ENCODE measurements at places on chromosomes 2 and 18. TPM values are rescaled to one million over a fixed set of nuclear protein-coding genes. Genes with fewer than 3 reads are reported as not detected.

DNA sequence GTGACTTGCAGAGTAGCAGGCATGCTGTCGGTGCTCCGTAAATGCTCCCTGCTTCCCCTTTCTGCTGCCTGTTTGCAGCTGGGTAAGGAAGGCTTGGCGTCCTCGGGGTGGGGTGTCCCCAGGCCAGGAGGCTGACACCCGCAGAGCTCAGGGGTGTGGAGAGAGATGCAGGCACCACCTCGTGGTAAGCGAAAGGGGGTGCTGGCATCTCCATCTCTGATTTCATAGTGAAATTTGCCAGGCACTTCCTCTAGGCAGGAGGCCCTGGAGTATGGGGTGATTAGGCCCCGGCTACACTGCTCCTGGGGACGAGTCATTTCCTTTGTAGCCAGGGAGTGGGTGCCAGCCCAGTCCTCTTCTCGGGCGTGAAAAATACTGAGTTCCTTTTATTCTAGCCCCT is 160.4 kb downstream of the KLHL29 start:
- no peak overlapping the region for H3K27ac ChIP-seq
- no peaks in the 10 kb centered on the region for H3K4me1 ChIP-seq
- H3K36me3 ChIP-seq, result no peaks in the 10 kb centered on the region
- DNase-seq, result no peak

The ANKRD30B gene
- not detected for total RNA-seq

DNA sequence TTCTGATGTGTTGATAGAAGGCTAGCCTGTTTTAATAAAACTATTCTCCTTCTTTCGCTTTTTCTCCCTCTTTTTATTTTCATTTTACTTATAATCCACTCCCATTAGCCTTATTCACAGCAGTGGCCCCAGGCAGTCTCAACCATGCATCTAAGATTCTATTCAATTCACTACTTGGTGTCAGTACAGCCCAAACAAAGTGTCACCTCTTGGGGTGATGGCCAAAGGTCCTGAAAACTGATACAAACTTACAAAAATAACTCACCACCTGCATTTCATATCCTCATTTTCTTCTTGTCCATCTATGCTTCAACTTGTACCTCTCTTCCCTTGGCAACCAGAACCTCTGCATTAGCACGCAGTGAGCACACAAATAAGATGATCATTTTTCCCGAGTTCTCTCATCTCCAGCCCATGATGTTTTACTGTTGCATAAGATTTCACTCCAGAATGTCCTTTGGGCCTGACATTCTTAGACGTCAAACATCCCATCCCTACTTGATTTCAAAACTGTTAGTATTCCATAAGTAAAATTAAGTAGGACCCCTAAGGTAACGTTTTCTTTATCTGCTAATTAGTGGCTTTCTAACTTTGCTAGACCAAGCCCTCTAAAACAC is 559.3 kb upstream of the TNP1 start:
- no peaks in the 10 kb centered on the region for H3K36me3 ChIP-seq
- no peak overlapping the region for H3K4me3 ChIP-seq
- no peaks in the 10 kb centered on the region for H3K4me1 ChIP-seq
- no peak for DNase-seq
- no peak overlapping the region for H3K27ac ChIP-seq

GRCh38 chr2:168584911-168585310 is 128.8 kb downstream of the CERS6 start:
- DNase-seq, result no peak
- peaks cover 5% of the 10 kb centered on the region for H3K4me1 ChIP-seq
- H3K36me3 ChIP-seq, result no peaks in the 10 kb centered on the region
- H3K27me3 ChIP-seq, result no peaks in the 10 kb centered on the region
- H3K4me3 ChIP-seq, result no peak overlapping the region
- H3K27ac ChIP-seq, result no peak overlapping the region

DNA sequence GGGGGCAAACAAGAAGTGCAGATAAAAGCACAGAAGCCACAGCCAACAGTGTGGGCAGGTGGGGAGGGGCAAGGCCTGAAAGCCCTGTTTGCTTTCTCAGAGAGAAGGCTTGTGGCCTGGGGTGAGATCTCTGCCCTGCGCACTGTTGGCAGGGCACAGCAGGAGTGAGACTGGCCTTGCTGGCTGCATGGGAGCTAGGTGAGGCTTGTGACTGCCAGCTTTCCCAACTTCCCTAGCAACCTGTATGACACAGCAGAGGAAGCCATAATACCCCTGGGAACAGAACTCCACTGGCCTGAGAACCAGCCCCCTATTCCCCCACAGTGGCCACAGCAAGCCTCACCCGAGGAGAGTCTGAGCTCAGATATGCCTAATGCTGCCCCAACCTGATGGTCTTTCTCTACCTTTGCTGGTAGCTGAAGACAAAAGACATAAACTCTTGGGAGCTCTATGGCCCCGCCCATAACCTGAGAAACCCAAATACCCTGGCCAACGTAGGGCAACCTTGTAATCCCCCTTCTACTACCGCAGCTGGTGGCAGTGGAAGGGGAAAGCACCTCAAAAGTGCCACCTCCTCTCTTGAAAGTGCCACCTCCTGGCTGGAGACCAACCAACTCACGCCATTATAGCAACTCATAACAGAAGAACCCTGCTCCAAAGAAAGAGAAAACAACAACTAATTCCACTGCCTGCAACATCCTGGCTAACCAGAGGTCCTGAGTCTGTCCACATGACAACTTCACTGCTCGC is 44.4 kb downstream of the LCT start:
- no peak overlapping the region for H3K27ac ChIP-seq
- no peaks in the 10 kb centered on the region for H3K27me3 ChIP-seq
- peaks cover 14% of the 10 kb centered on the region for H3K4me1 ChIP-seq
- DNase-seq, result no peak

GRCh38 chr2:33210626-33211025 is 263.9 kb downstream of the LTBP1 start:
- no peak overlapping the region for H3K27ac ChIP-seq
- H3K4me3 ChIP-seq, result no peak overlapping the region
- DNase-seq, result no peak
- H3K27me3 ChIP-seq, result no peaks in the 10 kb centered on the region

- DNase-seq, result no peak
- H3K4me3 ChIP-seq, result no peak overlapping the region
- no peaks in the 10 kb centered on the region for H3K27me3 ChIP-seq
- no peaks in the 10 kb centered on the region for H3K36me3 ChIP-seq
These were observed 38.1 kb downstream of the SNED1 start for GRCh38 chr2:241036397-241036963.

GRCh38 chr2:28098501-28099225 is 208.1 kb downstream of the BABAM2 start:
- H3K27me3 ChIP-seq, result no peaks in the 10 kb centered on the region
- DNase-seq, result no peak
- no peak overlapping the region for H3K27ac ChIP-seq
- no peaks in the 10 kb centered on the region for H3K4me1 ChIP-seq

GRCh38 chr18:40855661-40856060 is 1099.4 kb upstream of the PIK3C3 start:
- H3K4me3 ChIP-seq, result no peak overlapping the region
- no peak overlapping the region for H3K27ac ChIP-seq
- H3K4me1 ChIP-seq, result no peaks in the 10 kb centered on the region
- no peaks in the 10 kb centered on the region for H3K36me3 ChIP-seq
- DNase-seq, result no peak

The CAD gene
- 114 TPM for total RNA-seq

DNA sequence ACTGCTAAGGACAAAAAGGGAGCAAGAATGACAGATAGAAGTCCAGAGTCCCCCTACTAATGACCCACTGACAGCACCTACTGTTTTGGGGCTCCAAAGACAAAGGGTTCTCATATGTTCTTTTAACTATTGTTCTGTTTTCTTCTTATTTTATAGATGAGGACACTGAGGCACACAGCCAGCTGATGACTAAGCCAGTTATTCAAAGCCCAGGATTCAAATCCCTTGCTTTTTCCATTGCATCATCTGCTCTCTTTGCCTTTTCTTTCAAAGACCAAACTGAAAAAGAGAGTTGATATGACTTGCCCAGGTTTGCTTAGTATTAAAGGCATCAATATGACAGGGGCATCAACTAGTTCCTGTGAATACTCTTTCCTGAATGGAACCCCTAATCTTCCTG is 299.8 kb downstream of the LRATD1 start:
- H3K4me3 ChIP-seq, result no peak overlapping the region
- no peaks in the 10 kb centered on the region for H3K27me3 ChIP-seq
- no peak for DNase-seq
- H3K4me1 ChIP-seq, result no peaks in the 10 kb centered on the region
- H3K27ac ChIP-seq, result no peak overlapping the region

DNA sequence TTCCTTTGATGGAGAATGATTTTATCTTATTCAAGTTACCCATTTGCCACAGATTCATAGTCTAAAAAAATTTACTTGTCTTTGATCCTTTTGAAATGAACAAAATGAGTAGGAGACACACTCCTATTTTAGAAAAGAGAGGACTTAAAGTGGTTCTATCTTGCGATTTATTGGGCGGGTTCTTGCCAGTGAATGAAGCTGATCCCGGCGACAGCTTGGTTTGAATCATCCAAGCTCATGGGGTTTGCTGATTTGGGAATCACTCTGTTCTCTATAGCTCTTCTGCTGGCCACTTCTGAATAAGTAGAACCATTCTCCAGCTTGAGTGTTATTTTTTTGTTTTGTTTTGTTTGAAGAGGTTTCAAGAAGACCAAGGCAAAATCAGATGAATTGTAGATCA is 25.5 kb upstream of the PPP1CB start:
- DNase-seq, result no peak
- H3K36me3 ChIP-seq, result no peaks in the 10 kb centered on the region
- H3K4me1 ChIP-seq, result no peaks in the 10 kb centered on the region
- no peak overlapping the region for H3K27ac ChIP-seq
- no peaks in the 10 kb centered on the region for H3K27me3 ChIP-seq

GRCh38 chr2:45962177-45962921 is 310.9 kb downstream of the PRKCE start:
- H3K27ac ChIP-seq, result peak overlapping the region; percentile 90
- peak; percentile 68 for DNase-seq
- no peaks in the 10 kb centered on the region for H3K27me3 ChIP-seq
- H3K4me1 ChIP-seq, result peaks cover 64% of the 10 kb centered on the region
- no peaks in the 10 kb centered on the region for H3K36me3 ChIP-seq

The CYP26B1 gene
- total RNA-seq, result 21.1 TPM

DNA sequence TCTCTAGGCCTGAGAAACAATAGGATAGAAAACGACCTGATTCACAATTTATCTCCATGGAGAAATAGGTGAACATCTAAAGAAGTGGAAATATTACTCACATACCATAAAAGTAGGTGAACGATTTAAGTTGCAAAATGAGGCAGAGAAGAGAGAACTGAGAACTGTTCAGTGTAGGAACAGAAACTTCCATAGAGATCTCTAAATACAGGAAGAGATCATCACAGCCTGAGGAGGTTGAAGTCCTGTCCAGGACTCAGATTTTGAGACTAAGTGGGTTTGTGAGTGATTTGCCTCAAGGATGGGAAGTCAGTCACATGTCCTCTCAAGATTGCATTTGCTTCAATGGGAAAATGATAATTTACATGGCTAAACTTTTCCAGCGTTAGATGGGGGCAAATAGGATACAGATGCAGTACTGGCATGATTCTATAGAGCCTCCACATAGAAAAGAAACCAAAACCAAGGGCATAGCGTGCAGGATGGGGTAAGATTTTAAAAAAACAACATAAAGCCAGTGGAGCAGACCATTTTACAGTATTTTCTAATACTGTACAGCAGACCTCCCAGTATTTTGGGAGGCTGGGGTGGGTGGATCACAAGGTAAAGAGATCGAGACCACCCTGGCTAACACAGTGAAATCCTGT is 68.8 kb downstream of the MEP1B start:
- H3K27ac ChIP-seq, result no peak overlapping the region
- no peak for DNase-seq
- no peaks in the 10 kb centered on the region for H3K4me1 ChIP-seq
- no peaks in the 10 kb centered on the region for H3K36me3 ChIP-seq

DNA sequence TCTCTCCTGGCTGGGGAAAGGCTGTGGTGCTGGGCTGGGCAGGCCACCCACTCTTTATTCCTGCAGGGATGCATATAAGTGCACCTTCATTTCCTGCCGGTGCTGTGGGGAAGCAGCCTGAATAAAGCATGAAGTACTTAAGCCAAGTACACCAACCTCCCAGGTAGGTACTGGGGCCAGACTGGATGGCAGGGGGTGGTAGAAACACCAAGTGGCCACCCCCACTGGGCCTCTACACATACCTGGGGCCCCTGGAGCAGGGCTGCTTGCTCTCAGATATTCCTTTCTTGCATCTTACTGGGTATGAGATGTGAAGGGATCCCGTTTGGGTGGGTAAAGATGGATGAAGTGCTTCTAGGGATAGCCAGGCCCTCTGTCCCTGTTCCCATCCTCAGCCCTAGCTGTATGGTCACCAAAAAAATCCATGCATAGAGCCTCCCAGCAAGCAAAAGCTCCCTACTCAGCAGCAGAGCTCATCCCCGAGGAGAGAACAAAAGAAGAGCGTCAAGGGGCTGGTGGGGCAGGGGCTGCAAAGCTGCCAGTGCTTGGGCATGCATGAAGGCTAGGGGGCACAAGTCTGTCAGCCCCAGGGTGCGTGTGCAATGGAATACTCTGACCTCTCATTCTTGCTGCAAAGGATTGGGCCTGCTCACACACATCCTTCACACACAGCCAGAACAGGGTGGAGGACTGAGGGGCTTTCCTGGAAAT is 22.0 kb downstream of the CCT7 start:
- no peak for DNase-seq
- no peaks in the 10 kb centered on the region for H3K4me1 ChIP-seq
- H3K27ac ChIP-seq, result no peak overlapping the region
- H3K4me3 ChIP-seq, result no peak overlapping the region

DNA sequence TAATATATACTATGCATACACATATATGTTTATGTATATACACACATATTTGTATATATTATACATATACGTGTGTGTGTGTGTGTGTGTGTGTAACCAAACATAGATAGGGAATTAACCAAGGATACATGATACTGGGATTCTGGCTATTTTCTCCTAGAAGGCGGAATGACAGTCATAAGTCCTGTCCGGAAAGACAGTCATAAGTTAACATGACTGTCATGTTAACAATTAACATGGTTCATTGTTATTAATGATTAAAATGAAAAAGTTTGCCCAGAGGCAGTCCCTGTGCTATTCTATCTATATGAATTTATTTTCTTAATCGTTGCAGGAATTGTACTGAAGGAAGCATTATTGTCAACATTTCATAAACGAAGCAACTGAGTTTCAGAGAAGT is 450.7 kb upstream of the NXPH2 start:
- H3K27me3 ChIP-seq, result no peaks in the 10 kb centered on the region
- H3K36me3 ChIP-seq, result no peaks in the 10 kb centered on the region
- DNase-seq, result no peak

- no peak overlapping the region for H3K27ac ChIP-seq
- no peak for DNase-seq
- no peaks in the 10 kb centered on the region for H3K4me1 ChIP-seq
- H3K4me3 ChIP-seq, result no peak overlapping the region
- H3K27me3 ChIP-seq, result no peaks in the 10 kb centered on the region
These were observed 8.6 kb downstream of the MCEE start for GRCh38 chr2:71121479-71121878.

DNA sequence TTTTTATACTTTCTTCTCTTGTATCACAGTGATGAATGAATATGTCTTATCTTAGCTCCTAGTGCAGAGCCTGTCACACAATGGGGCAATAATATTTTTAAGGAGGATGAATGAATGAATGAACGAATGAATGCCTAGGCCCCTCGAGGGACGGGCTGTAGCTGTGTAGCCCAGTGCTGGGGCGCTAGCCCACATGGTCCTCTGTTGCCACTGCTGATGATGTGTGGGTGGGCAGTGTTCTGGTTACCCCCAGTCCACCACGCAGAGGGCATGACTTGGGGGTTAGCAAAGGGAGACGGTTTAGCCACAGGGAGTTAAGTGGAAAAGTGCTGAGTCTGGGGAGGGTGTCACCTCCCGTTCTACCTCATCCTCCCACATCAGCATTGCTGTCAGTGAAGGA is 134.2 kb downstream of the SMAD7 start:
- H3K36me3 ChIP-seq, result no peaks in the 10 kb centered on the region
- no peak overlapping the region for H3K4me3 ChIP-seq
- H3K4me1 ChIP-seq, result no peaks in the 10 kb centered on the region
- H3K27me3 ChIP-seq, result no peaks in the 10 kb centered on the region
- no peak overlapping the region for H3K27ac ChIP-seq
- DNase-seq, result no peak

Data from HCT116 (cell line).